Activated T-cell treated with anti-CD3 and anti-CD28 coated beads for 4 hours (primary cell): ENCODE measurements at places on chromosomes 2 and 18.

DNA sequence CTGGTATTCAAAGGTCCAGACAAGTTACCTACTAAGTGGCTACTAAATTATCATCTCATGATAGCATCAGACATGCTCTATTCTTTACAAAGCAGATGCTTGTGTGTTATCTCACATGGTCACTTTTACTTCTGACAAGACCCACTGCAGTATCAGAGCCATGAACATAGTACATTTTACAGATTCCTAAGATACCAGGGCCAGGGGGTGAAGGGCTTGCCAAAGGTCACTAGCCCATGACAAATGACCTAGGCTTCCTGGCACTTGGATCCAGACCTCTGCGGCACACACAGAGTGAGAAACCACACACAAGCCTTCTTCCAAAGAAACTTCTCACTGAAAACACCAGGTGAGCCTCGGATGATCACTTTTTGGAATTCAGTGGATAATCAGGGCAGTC, 446.8 kb downstream of the EIPR1 start:
- no peak for DNase-seq

DNA sequence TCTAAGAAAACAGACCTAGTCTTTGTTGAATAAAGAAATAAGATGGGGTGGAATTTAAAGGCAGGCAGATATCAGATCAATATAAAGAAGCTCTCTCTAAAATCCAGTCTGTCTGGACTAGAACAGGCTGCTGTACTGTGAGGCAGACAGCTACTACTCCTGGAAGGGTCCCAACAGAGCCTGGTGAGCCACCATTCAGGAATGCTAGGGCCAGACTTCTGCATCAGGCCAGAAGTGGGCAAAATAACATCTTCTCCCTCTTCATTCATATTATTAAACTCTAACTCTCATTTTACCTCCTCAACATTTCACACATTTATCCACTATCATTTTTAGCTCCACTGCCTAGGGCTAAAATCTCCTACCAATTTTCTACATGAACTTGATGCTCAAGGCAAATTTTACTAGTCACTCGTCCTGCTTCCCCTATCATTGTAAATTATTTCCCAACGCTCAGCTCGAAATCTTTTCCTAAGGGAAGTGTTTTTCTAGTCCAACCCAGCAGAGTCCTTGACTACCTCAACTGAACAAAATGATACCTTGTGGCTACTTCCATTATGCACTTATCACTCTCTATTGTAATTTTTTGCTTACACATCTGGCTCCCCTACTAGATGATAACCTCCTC, 45.2 kb upstream of the GLS start:
- DNase-seq: no peak

GRCh38 chr2:132460781-132461180, 44.2 kb downstream of the GPR39 start:
- no peak for DNase-seq

DNA sequence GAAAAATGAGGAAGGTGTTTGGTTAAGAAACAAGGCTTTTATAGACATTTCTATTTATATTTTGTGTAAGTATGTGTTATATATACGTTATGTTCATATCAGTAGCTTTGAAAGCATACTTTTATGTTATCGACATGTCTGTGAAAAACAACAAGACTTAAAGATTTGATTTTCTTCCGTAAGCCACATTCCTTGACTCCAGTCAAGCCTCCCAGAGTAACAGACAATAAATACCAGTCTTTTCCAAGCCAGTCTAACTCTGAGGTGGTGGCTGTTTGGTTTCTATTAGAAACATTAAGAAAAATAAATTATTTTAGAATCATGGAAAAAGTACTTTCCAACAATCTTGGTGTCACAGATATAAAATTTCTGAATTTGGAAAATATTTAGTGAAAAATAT, 16.3 kb upstream of the ITGAV start:
- DNase-seq: no peak

GRCh38 chr18:49151482-49151881, 200.7 kb upstream of the SMAD7 start:
- DNase-seq: no peak

GRCh38 chr2:241637795-241638660, 535 bp downstream of the ATG4B start:
- peak; percentile 34 for DNase-seq

DNA sequence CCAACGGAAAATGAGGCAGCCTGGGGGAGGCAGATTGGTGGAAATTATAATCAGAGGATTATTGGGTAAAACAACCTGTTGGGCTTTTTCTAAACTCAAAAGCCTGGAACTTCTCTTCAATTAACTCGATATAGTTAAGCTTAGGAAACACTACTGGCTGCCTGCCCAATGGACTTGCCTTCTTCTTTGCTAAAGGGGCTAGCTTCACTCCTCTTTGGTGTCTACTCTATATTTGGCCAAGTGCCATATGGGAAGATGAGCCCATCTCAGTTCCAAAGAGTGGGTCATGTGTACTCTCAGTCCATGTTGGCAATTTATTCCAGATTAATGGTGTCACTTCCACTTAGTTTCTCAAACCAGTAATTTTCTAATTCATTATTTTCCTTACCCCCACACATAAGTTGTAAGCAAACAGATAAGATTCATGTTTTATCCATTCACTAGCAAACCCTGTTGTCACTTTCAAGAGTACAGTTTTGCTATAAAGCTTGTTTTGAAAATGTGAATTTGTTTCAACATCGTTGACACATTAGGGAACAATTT, 34.3 kb downstream of the DARS1 start:
- no peak for DNase-seq

DNA sequence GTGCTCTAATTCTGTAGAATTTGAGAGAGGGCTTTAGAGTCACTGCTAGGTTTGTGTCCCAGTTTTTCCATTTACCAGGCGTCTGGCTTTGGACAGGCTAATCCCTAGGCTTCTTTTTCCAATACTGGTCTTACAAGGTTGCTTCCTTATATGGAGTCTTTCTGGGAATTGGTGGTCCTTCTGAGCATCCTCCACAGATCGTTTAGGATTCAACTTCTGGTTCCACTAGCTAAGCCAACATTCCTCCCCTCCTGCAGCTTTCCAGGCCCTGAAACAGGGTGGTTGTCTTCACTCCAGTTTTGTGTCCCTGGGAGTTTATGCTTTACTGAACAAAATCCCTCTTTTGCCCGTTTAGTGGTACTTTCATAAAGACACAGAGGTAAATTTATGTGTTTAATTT, 170.6 kb downstream of the CERS6 start:
- DNase-seq: no peak

DNA sequence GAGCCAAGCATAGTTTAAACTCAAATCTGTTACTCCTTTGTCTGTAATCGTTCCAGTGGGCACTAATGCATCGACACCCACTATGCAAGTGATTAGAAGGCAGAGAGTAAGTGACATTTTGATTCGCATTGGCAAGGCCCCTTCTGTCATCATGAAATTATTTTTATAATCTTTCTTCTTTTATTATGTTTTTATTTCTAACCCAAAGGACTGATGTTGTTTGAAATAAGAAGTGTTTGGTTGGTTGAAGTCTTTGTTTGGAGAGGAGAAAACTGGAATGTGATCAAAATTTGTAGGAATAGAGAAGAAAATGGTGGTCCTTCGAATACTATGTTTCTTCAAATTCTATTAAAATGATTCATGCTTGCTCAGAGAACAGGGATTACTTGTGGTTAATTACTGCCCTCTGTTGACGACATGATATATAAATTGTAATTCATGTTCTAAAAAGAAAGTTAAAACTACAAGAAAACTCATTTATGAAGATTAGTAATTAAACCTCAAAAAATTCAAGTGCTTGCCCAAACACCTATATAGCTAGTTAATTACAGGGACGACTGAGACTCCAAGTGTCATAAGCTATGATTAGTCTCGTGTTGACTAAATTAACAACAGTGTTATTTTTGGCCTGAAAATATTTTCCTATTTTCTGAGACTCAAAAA, 26.4 kb upstream of the TFPI start:
- DNase-seq: no peak

DNA sequence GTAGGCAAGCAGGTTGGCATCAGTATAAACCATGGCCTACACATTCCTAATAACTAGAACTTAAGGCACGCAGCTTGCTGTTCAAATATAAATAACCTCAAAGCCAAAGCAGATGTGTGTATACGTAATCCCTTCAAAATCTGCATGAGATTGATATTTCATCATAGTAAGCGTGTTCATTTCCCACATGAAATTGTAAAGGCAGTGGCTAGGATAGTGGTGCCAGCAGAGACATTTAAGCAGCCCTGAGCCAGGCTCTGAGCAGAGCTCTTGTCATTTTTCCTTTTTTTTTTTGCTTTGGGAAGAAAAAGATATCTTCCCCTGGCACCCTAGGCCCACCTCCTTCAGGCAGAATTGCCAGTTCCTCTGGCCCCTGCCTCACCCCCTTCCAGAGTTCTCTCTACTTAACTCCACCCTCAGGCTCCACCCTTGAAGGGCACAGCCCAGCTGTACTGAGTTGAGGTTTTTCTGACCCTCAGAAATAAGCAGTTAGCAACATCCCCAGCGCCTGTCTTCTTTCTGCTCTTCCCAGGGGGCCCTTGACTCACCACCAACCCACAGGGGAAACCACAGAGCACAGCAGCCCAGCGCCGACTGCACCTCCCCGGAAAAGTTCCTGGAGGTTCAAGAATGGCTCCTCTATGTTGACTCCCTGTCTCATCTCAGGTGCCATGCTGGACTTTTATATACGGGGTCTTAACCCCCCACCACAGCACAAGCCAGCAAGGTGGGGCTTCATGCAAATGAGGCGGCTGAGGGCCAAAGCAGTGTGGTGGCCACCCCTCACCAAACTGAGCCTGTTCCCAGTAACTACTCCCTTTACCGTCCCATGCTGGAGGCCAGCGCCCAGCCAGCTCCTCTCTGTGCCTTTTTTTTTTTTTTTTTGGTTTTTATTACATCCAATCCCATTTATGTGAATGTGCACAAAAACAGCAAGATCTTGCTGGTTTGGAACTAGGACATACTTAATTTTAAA, 84.7 kb downstream of the EHD3 start:
- peak; percentile 19 for DNase-seq

GRCh38 chr2:72292433-72292832, 144.8 kb upstream of the CYP26B1 start:
- DNase-seq: no peak

DNA sequence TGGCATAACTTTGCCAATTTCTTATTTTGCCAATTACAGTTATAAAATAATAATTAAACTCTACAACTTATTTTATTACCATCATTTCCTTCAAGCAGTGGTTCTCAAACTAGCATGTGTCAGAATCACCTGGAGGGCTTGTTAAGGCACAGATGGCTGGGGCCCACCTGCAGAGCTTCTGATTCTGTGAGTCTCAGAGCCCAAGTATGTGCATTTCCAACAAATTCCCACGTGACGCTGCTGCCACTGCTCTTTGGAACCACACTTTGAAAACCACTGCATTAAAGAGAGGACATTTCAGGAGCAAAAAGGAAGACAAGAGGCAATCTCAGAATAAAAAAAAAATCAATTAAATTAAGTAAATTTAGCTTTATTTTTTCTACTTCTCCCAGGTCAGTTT, 94.0 kb upstream of the HNRNPA3 start:
- DNase-seq: no peak

DNA sequence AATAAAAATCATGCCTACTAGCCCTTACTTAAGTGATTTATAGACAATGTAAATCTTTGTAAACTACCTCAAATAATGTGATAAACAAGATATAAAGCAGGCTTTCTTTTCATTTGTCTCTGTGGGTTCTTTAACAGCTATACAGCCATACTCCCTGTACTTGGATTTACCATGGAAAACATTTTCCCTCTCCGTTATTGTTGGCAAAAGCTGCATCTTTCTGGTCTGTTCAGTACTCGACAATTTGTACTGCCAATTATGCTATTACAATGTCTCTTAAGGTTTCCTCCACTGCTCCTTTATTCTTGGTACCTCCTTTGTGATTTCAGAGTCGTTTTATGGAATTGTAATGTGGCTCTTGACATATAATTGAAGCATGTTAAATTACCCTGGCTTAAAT, 426.3 kb upstream of the PKDCC start:
- no peak for DNase-seq

GRCh38 chr2:460861-461260, 173.0 kb upstream of the ALKAL2 start:
- no peak for DNase-seq
